CD4-positive, alpha-beta T cell treated with Interleukin-6 for 4 hours (primary cell): ENCODE measurements at places on chromosomes 1 and 21.
A peak's percentile ranks its signal among the peaks of the same experiment; 100 is the strongest.

- DNase-seq, result peak; percentile 41
These were observed 943 bp downstream of the SEMA6C start for GRCh38 chr1:151145304-151146071.

GRCh38 chr1:183346276-183346732 is 71.9 kb downstream of the NMNAT2 start:
- no peak for DNase-seq

- no peak for DNase-seq
These were observed 45.9 kb downstream of the MAB21L3 start for GRCh38 chr1:116157096-116157495.

DNA sequence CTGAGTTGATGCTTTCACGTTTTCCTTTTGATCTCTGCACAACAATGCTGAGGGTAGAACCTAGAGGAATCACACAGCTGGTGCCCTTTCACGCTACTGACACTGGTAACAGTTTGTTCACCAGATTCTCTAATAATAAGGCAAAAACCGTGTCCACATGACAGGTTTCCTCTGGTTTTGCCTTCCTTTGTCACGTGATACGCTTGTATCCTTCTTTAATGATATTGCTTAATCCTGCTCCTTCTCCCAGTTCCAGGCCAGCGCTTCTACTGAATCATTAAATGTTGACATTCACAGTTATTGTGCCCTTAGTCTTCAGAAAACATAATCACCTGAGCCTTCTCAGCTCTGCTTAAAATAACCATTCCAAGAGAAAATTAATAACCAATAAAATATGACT is 978.2 kb upstream of the NCAM2 start:
- DNase-seq, result no peak

- no peak for DNase-seq
These were observed 140.7 kb downstream of the CYYR1 start for GRCh38 chr21:26432410-26432809.

GRCh38 chr1:167092653-167093052 is 1.2 kb upstream of the STYXL2 start:
- DNase-seq, result no peak

DNA sequence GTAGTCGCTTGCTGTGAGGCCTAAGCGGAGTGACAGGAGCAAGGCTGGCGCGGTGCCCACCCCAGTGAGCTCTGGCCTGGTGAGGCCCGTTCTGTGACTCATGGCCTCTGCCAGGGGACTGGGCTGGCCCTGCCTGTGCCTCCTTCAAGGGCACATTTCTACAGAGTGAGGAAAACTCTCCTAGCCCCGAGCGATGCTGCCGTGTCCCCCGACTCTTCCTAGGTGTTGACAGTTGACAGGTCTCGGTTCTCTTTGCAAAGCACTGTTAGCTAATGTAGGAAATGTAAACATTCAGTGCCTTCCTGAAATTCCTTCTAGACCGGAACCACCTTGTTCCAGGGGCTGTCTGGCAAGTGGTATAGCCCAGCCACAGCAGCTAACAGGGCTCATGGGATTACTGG is 43.9 kb downstream of the ABCG1 start:
- DNase-seq, result no peak

DNA sequence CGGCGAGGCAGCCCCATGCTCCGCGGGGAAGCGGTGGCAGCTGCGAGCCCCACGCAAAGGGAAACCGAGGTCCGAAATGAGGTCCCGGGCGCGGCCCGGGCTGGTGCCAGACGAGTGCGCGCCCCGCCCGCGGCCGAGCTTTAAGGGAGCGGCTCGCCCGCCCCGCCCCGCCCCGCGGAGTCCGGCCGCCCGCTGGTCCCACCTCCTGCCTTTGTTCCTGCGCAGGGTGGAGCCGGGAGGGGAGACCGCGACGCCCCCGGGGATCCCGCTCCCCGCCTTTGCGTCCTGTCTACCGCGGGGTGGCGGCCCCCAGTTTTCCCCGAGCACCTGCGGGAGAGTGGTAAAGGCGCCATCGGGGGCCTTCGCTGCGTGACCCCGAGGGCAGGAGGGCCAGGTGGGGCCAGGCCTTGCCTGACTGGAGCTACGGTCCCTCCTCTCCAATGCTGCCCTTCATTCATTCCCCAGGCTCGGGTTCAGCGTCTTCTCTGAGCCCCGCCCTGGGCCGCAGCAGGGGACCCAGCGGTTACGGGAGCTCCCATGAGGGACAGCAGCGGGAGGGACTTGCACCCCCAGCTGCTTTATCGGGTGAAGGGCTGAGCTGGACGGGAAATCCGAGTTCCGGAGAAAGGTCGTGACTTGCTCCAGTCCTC is at the start of gene HES2:
HES2 (minus strand) TSS at position 116 of the 650 bp plus-strand sequence; CDS start at position 17, 99 bp downstream.
- DNase-seq, result no peak

DNA sequence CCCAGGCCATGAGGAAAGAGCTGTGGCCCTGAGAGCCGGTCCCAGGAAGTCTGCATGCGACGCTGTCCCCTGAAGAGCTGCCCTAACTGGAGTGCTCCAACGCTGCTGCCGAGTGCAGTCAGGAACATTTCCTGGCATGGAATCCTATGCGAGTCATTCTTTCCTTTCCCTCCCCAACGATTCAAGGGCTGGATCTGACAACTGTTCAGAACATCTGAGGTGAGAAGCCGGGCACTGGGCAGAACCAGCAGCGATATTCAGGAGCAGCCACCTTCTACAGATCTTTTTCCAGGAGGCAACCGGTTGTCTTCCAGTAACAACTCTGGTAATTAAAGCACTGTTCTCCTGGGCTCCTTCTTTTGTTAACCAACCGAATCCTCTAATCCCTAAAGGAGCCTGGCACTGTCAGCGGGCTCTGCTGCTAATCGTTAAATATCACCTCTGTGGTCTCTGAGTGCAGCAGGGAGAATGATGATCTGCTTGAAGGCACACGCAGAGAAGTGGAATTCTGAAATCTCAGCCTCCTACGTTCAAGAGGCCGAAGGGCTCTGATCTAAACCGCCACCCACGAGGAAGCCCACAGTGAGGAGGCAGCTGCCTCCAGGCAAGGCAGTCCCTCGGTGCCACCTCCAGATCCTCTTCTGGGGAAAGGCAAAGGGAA is 55.8 kb downstream of the SLC45A1 start:
- DNase-seq, result no peak

GRCh38 chr1:209756615-209757445 is 977 bp downstream of the TRAF3IP3 start:
- peak; percentile 57 for DNase-seq
